Activated T-helper 2 cell treated with anti-CD3 and anti-CD28 coated beads, Interferon-gamma antibody, Interleukin-2, Interleukin-4, amounts not matched to agents 10 μg/mL and 5 μg/mL and 100 μg/mL, durations not matched to agents 14 hours and 24 hours and 36 hours (primary cell): ENCODE measurements at places on chromosomes 2 and 18.

- DNase-seq = no peak
These were observed 145.8 kb upstream of the MGAT5 start for GRCh38 chr2:134108113-134108512.

DNA sequence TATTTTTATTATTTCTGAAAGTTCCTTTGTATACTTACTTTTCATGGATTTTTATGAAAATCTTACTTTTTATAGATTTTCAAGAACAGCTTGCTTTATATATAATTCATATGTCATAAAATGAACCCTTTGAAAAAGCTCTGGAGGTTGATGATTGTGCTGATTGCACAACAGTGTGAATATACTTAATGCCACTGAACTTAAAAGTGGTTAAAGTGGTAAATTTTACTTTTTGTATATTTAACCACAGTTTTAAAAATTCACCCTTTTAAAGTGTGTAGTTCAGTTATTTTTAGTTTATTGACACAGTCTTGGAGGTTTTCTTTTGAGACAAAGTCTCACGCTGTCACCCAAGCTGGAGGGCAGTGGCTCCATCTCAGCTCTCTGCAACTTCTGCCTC is 8.4 kb downstream of the SANBR start:
- DNase-seq = no peak

GRCh38 chr2:39666491-39667101 is 879 bp downstream of the TMEM178A start:
- no peak for DNase-seq

DNA sequence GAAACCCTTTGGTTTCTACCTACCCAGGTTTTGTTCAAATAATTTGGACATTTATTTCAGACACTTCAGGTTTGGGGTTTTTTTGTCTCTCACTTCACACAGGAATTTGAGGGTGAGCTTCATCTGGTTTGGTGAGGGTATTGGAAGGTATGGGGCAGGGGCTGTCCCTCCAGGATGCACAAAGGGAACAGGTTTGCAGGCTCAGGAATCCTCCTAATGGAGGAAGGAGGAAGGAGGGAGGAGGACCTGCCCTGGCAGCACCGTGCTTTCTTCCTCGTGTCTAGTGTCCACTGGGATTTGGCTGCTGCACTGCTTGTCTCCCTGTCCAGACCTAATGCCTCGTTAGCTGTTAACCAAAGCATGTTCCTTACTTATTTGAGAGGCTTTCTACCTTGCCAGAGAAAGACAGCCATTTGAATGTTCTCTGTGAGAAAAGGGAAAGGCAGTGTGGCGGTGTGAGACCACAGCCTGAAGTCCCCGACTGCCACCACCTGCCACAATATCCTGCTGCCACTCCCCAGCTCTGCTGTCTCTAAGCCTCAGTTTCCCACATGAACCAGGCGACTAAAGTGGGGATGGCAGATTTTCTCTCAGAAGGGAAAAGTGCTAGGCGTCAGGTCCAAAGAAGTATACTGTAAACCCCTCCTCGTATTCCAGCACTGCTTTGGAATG is 2.2 kb upstream of the SLC4A5 start:
- no peak for DNase-seq

- DNase-seq = no peak
These were observed 385.6 kb upstream of the ID2 start for GRCh38 chr2:8296306-8296705.

DNA sequence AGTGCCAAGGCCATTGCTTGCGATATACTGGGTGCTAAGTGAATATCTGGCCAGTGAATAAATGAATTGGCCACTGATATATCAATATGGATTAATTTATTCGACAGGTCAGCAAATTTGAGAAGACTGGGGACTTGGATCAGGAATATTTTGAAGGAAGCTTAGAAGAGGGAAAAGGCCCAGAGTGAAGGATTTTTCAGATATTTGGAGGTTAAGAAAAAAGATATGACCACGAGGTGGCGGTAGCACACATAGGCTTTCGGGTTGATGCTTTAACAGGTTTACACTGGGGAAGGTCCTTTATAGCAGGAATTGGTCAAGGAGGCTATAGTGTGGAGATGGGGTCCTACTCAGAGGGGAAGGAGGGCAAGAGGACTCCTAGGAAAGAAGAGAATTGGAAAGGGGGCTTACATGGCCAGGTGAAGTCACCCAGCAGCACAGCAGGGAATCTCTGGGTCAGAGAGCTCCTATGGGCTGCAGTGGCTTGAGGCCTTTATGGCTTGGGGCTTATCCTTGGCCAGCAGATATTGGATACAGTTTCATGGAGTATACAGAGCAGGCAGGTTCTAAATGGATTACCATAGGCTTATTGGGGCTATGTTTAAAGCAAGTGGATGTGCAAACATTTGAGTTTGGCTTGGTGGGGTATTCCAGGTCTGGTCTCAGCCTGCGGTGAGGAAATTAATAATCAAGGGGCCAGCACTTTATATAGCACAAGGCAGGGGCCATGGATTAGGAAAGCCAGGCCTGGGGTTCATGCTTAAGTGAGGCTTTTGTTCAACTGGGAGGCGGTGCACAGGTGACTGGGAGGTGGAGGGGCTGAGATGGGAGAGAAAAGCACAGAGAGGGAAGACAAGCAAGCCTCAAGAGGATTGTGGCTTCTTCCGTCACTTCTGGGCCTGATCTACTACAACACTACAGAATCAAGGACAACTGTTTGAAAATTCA is 9.7 kb downstream of the IL1RN start:
- DNase-seq = no peak

DNA sequence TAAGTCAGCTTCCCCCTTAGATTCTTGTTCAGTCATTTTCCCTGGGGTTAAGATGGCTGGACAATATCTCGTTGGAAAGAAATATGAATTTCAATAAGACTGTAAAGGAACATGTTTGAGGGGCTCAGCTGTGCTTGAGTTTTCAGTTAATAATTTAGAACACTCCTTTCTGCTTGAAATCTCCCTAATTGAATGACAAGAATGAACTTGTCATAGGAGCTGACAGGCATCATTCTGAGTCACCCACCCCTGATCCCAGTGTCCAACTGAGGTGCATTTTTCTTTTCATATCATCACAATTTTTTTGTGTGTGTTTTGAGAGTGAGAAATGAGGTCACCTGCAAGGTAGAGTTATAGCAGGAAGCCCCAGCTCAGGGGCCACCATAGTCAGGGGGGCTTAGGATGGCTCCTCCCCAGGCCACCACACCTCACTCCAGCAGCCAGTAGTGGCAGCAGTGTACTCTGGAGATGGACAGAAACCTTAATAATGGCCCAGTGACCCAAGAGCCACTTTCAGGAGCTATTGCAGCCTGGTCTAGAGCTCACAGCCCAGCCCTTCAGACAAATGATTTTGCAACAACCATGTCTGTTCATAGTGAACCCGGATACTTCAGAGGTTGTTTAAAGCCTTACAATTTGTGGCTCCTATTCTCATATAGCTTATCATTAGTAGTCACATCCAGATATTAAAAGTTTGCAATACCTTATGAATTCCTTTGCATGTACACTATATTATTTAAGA is 174.5 kb downstream of the MAIP1 start:
- DNase-seq = no peak

- DNase-seq = no peak
These were observed 21.3 kb downstream of the PRKAG3 start for GRCh38 chr2:218810256-218810655.

GRCh38 chr18:58670404-58671110 is 708 bp upstream of the MALT1 start:
- DNase-seq = no peak

DNA sequence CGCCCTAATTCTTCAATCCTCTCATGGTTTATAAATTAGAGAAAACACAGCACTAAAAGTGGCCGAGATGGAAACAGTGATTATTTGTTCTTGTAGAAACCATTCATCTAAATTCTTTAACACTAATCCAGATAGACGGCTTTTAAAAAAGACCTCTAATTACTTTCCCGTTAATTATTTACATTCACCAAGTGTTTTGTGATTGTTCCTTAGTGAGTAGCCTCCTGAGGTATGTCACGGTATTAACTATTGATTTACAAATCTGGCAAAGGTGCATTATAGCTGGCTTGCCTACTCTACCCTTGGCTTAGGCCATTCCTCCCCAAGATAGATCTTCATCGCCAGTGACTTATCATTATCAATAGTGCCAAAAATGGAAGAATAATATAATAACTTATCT is 436.4 kb upstream of the ST6GAL2 start:
- no peak for DNase-seq

- no peak for DNase-seq
These were observed 86.5 kb downstream of the PTGR3 start for GRCh38 chr18:75122334-75122958.

DNA sequence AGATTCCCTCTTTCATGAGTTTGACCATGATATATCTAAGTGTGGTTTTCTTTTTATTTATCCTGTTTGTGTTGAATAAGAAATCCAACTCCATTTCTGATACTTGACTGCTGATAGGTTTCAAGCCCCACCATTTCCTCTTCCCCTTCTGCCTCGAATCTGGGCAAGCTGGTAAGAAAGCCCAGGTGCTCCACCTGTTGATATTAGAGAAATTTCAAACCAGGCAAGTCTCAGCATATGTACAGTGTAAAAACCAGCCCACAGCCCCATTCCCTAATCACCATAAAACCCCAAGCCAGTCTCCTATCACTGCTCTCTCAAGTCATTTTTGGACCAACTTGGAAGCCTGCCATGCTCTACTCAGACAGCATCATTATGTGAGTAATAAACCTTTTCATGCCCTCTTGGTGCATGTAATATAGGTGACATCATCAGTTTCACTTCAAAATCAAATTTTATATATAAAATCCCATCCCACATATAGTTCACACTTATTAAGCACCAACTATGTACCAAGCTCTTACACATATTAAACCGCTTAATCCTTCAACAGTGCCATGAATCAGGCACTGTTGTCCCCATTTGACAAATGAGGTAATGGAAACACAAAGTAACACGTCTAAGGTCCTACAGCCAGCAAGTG is 46.6 kb downstream of the SMAD2 start:
- DNase-seq = no peak

GRCh38 chr2:16680781-16681180 is 15.1 kb upstream of the CYRIA start:
- DNase-seq = no peak

DNA sequence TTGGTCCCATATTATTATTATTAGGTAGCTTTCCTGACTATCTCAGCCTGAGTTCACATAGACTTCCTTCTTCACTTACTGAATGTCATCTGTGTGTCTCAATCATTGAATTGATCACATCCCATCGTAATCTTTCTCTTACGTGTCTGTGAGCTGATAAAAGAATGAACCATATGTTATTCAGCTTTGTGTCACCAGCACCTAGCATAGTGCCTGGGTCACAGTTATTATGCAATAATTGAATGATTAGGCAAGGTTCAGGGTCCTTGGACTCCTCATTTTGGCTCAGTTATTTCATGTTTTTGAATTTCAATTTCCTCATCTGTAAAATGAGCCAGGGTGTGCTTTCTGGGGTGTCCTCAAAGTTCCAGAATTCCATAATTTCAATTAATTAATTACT is 107.2 kb downstream of the ZEB2 start:
- DNase-seq = no peak

- DNase-seq = no peak
These were observed 162.2 kb upstream of the TWIST2 start for GRCh38 chr2:238685713-238686112.

DNA sequence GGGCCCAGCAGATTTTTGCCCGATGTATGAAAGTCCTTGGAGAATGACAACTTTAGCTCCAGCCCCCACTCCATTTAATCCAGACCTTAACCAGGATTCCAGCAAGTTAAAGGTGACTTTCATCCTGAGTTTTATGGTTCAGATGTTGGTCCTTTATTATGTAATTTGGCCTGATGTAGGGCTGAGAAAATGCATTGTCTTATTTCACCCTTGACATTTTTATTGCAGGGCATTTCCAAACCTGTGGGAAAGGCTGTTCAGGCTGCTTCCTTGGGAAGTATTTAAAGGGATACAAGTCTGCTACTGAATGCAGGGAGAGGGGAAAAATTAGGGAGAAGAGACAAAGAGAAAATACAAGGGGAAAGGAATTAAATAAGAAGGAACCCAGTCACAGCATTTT is 48.8 kb downstream of the ASB1 start:
- no peak for DNase-seq

- DNase-seq = no peak
These were observed 328.2 kb downstream of the SETBP1 start for GRCh38 chr18:45008694-45009413.

DNA sequence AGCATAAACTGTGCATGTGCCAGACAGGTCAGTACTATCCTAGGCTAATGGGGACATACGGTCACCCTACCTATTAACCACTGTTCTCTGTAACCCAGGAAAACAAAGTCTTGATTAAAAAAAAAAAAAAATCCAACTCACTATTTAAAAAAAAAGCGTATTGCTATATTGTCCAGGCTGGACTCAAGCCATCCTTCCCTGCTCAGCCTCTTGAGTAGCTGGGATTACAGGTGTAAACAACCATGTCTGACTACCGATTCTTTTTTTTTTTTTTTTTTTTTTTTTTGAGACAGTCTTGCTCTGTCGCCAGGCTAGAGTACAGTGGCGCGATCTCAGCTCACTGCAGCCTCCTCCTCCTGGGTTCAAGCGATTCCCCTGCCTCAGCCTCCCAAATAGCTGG is 11.6 kb downstream of the ATAD2B start:
- DNase-seq = no peak
